ENCODE measurements at places on chromosomes 6 and 20.

GRCh38 chr20:44445742-44446710, 29.6 kb upstream of the TTPAL start:
- no peak for DNase-seq

GRCh38 chr20:54208548-54209176, 775 bp downstream of the PFDN4 start:
- DNase-seq: peak; percentile 49

DNA sequence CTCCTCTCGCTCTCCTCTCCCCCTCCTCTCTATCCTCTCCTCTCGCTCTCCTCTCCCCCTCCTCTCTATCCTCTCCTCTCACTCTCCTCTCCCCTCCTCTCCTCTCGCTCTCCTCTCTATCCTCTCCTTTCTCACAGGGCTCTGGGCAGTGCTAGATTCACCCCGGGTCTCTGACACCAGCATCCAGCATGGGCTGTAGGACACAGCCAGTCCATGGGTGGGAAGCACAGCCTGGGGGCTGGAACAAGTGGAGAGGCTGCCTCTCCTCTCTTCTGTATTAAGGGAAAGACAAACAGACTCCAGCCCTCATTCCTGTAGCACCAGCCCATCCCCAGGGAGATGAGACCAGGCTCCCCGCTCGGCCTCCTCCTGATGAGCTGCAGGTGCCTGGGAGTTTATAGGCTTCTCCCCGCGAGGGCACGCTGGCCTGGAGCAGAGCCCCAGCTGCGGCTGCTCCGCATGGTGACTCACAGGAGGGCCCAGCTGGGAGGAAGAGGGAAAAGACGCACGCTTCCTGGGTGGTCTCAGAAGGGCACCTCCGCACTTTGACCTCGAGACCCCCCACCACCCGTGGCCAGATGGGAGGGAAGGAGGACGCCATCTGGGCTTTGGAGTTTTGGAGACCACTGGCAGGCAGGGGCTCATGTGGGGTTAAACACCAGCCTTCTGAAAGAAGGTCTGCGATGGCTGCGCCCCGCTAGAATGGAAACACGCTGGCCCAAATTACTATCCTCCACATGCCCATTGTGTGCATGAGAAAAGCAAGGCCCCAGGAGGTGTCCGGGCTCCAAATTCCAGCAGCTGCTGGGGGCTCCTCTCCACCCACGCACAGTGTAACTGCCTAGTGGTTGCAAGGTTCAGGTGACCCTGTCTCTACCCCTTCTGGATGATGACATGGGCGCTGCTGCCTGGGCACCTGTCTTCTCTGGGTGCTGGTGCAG, 68.0 kb downstream of the BMP7 start:
- no peak for DNase-seq

DNA sequence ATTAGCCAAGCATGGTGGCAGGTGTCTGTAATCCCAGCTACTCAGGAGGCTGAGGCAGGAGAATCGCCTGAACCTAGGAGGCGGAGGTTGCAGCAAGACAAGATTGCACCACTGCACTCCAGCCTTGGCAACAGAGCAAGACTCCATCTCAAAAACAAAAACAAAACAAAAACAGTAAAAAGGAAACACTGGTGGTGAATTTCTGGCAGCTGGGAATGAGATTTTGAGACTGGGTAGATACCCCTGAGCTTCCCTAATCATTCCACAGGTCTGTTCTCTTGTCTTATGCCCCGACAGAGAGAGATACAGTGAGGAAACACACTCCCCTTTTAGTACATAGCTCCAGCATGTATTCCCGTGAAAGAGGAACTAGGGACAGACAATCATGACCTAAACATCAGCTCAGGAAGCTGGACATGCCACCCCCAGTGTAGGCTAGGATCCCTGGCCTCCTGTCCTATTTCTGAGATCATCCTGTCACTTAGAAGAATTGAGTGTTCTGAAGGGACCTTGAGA, 9.6 kb downstream of the MAN1A1 start:
- DNase-seq: no peak

DNA sequence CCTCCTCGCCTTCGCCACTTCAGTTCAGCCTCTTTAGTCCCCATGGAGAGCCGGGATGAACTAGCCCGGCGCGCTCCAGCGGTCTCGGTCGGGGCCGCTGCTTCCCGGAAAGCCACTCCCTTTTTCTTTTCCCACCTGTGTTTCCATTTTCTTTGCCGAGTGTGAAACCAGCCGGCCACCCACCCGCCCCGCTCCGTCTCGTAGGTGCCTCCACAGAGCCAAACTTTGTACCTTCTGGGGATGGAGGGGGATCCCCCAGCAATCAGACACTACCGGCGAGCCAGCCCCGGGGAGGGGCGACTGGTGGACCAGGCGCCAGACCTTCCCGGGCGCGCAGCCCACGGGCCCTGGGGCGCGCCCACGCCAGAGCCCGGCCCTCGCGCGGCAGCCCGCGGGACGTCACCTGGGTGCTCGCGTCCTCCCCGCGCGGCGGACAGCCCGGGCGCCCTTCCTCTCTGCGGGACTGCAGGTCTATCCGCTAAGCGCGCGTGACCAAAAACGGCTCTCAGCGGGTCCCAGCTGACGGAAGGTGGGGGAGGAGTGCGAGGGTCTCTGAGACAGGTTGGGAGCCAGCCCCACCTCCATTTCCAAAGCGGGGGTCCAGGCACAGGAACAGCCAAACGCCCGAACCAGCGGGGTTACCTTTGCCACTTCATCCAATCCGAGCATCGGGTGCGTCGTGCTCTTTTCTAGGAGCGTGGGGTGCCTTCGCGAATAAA, at the start of gene MCHR2:
Gene MCHR2, minus strand, starts transcription at position 691 of the 719 bp plus-strand sequence. CDS start 38,076 bp downstream, outside the sequence.
- no peak for DNase-seq

DNA sequence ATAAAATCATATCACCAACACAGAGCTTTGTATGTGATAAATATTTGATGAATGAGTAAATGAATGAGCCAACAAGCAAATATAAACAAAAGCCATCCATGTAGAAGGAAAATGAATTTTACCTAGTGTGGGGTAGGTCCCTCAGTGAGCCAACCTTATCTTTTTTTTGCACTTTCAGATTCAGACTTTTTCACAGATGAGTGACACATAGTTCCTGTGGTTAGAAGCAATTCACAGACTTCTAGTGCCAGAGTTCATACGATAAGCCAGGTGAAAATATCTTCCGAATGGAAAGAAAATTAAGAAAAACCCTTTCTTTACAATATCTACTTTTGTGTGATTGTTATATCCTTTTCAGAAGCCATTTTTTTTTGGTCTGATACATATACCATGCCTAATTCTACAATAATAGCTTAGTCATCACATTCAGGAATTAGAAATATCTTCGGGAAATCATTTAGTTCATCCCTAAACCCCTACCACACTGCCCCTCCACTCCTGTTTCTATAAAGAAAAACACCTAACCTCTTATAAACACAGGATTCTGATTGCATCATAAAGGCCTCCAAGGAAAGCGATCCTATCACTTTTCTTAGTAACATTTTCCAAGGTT, 82.7 kb upstream of the CNR1 start:
- no peak for DNase-seq

DNA sequence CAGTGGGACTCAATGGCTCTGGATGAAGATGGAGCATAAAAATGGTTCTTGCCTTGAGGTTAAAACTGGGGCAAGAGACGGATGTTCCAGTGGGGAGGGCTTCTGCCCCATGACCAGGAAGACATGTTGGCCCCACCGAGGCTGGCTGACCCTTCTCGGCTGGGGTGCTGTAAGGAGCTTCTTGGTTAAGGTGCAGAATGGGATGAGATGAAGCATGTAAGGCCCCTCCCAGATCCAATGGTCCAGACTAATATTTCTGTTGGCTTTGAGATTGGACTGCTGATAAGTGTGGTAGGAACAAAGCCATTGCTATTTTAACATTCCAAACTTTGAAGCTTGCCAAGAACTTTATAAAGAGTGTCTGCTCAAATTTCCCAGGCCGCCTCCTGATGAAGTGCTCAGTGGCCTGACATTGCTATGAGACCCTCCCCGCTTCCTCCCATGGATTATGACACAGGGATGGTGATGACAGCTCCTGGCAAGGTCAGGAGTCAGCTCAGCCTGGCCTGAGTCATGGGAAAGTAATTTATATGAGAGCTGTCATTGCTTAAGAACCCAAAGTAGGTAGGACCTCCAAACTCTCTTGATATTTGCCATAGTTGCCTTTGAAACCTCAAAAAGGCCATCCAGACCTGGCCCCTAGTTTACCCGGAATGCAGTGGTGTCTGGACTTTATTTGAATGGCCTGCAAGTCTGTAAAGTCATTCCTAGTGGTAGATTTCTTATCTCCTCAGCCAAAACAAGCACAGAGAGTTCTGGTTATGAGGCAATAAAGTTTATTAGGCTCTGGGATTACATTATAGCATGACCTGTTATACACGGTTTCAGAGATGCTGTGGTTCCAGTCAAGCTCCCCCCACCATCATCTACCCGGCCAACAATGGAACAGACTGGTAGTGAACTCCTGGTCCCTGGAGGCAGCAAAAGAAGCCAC, 55.2 kb downstream of the TGM2 start:
- no peak for DNase-seq

GRCh38 chr20:31474758-31475427, at the start of the genes DEFB124 and REM1:
DEFB124 (minus strand) TSS chr20:31475127; CDS start chr20:31473013, 2,114 bp downstream.
REM1 (plus strand) TSS chr20:31475288; CDS start chr20:31476446, 1,158 bp downstream.
- DNase-seq: no peak

GRCh38 chr20:24460712-24461111, 8.7 kb upstream of the SYNDIG1 start:
- no peak for DNase-seq

DNA sequence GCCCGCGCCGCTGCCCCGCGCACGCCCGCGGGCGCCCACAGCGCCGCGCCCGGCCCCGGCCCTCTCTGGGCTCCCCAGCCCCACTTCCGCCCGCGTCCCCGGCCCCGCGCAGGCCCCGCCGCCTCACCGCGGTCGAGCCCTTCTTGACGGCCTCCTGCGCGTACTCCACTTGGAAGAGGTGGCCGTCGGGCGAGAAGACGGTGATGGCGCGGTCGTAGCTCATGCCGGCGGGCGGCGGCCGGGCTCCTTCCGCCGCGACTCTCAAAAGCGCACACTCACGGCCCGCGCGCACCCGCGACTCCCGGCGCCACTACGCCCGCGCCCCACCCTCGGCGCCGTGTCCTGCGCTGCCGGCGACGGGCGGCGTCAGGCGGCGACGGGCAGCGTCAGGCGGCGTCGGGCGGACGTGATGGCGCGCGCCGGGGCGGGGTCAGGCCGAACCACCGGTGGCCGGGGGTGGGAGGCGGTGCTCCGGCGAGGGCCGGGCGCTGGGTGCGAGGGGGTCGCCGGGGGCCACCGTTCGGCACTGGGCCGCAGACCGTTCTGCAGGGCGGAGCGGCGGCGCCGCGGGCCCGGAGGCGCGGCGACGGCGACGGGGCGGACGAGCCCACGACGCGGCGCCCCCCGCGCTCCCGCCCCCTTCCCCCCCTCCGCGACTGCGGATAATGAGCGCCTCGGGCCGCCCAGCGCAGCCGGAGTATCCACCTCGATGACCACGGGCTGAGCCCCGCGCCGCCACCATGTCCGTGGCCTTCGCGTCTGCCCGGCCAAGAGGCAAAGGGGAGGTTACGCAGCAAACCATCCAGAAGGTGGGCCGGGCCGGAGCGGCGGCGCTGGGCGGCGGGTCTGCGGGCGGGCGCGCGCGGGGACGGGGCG, at the start of the genes PSMA7 and SS18L1:
Gene PSMA7, minus strand, starts transcription at position 314 of the 876 bp plus-strand sequence. Its CDS starts 91 bp downstream, at position 223.
Gene SS18L1, plus strand, starts transcription at position 689 of the 876 bp plus-strand sequence. Its CDS starts 52 bp downstream, at position 741.
- peak; percentile 85 for DNase-seq

- peak; percentile 41 for DNase-seq
These were observed 50.2 kb downstream of the TMEM242 start for GRCh38 chr6:157272866-157273755.

GRCh38 chr20:23224806-23225205, 125.8 kb upstream of the NXT1 start:
- no peak for DNase-seq

DNA sequence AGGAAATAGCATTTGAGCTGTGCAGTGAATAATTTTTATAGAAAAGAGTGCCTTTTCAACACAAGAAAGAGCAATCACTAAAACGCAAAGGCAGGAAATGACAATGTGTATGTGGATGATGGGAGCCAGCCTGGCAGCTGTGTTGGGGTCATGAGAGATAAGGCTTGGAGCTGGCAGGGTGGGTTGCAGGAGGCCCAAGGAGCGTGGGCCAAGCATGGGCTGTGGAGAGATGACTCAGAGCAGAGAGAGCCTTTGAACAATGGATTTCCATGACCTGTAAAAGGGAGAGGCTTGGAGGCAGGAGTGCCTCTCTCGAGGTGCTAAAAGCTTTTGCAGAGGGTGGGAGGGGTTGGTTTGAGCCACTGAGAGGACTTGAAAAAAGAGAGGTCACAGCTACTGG, 6.6 kb upstream of the TBC1D7 start:
- DNase-seq: no peak

GRCh38 chr6:169800668-169801395, 49.4 kb downstream of the ERMARD start:
- no peak for DNase-seq

GRCh38 chr20:2656471-2657117, 4.2 kb downstream of the NOP56 start:
- DNase-seq: no peak

DNA sequence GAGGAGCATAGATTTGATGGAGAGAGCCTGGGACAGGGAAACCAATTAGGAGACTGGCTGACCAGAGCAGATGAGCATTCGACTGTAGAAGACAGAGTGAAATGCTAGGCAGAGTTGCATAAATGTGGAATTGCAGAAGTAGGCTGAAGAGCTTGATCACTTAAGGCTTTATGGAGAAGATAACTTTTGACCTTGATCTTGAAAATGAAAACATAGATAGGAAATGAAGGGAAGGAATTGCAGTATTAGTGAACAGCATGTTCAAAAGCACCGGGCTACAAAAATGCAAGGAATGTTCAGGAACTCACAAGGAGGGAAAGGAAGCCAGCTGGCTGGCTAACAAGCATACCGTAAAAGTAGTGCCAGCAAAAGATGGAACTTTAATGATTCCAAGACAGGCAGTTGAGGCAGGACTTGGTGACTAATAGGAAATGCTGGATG, 20.5 kb upstream of the LTV1 start:
- DNase-seq: no peak

DNA sequence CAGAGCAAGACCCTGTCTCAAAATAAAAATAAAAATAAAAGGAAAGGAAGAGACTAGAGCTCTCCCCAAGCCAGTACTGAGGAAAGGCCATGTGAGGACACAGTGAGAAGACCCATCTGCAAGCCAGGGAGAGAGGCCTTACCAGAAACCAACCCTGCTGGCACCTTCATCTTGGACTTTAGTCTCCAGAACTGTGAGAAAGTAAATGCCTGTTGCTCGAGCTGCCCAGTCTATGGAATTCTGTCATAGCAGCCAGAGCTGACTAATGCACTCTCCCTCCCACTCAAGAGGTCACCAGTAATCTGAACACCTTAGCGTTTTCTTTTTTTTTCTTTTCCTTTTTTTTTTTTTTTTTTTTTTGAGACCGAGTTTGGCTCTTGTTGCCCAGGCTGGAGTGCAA, 7.3 kb upstream of the PRPH2 start:
- no peak for DNase-seq

DNA sequence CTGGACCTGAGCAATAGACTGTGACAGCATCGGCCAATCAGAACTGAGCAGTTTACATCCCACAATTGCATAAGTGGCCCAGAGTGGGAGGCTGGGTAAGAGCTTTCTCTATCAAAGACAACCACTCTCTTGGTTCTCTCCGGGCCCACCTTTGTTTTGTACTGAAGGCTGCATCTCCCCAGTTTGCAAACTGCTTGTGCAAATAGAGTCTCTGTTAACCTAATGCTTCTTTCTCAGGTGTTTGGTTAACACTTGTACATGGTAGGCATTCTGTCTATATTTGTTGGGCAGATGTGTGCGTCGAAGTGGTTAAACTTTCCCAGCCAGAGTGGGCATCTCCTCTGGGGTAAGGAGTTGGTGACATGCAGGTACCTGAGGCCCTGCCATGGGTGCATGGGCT, 177.1 kb downstream of the CDH26 start:
- no peak for DNase-seq

GRCh38 chr6:50198245-50198644, 148.5 kb upstream of the DEFB112 start:
- DNase-seq: no peak

- DNase-seq: no peak
These were observed 3.8 kb upstream of the STX16 start for GRCh38 chr20:58647162-58647795.

Measured in stimulated activated naive CD8-positive, alpha-beta T cell treated with anti-CD3 and anti-CD28 coated beads, Interleukin-15, amount 100 ng/mL, for 72 hours (primary cell).